ENCODE measurements at places on chromosomes 12 and 14. TPM values are rescaled to one million over a fixed set of nuclear protein-coding genes. Genes with fewer than 3 reads are reported as not detected.
A peak's percentile ranks its signal among the peaks of the same experiment; 100 is the strongest.

Gene ERP27
- 1.5 TPM for polyA plus RNA-seq

Gene TCL1B
- polyA plus RNA-seq: not detected

Gene POU6F1
- polyA plus RNA-seq: 3.8 TPM

Gene RFLNA
- polyA plus RNA-seq: 251 TPM

Gene TMEM120B
- 3.1 TPM for polyA plus RNA-seq

DNA sequence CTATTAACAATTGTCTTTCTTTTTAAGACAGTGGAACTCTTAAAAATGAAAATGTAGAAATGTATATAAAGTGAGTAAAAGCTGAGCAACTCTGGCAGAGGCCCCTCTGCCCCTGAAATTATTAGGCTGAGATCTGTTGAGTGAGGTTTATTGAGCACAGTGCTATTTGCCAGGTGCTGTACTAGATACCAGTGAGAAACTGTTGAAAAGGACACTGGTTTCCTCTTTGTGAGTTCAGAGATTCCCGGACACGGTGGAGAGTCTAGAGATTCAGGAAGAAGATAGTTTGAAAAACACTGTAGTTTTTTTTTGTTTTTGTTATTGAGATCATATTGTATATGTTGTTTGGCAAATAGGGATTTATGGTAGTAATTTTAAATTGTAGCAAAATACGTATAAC is 11.2 kb downstream of the ACVR1B start:
- no peak for DNase-seq

DNA sequence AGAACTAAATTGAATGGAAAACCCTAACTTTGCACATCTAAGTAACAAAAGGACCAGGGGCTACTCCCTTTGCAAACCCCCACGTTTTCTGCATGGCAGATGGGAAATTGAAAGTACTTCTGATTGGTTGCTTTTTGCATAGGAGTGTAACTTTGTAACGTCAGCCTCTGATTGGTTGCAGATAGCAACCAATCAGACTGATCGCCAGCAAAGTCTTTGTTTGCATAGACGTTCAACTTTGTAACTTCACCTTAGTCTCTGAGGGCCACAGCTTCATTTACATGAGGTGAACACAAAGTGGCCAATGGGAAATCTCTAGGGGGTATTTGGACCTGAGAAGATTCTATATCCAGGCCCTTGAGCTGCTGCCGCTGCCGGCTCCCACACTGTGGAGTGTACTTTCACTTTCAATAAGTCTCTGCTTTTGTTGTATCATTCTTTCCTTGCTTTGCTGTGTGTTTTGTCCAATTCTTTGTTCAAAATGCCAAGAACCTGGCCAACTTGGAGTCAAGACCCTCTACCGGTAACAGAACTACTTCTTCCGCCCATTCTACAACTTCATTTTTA is 102.5 kb upstream of the PRICKLE1 start:
- DNase-seq: no peak

GRCh38 chr14:61620130-61620946 is 75.0 kb upstream of the HIF1A start:
- DNase-seq: no peak

- no peak for DNase-seq
Measured at GRCh38 chr14:42110167-42110566, 503.5 kb downstream of the LRFN5 start.

- DNase-seq: no peak
Measured at GRCh38 chr12:6476489-6476888, 6.0 kb upstream of the VAMP1 start.

GRCh38 chr12:119118625-119119024 is 60.1 kb upstream of the HSPB8 start:
- no peak for DNase-seq

GRCh38 chr14:68607081-68607866 is 185.6 kb downstream of the ZFP36L1 start:
- DNase-seq: peak; percentile 38

DNA sequence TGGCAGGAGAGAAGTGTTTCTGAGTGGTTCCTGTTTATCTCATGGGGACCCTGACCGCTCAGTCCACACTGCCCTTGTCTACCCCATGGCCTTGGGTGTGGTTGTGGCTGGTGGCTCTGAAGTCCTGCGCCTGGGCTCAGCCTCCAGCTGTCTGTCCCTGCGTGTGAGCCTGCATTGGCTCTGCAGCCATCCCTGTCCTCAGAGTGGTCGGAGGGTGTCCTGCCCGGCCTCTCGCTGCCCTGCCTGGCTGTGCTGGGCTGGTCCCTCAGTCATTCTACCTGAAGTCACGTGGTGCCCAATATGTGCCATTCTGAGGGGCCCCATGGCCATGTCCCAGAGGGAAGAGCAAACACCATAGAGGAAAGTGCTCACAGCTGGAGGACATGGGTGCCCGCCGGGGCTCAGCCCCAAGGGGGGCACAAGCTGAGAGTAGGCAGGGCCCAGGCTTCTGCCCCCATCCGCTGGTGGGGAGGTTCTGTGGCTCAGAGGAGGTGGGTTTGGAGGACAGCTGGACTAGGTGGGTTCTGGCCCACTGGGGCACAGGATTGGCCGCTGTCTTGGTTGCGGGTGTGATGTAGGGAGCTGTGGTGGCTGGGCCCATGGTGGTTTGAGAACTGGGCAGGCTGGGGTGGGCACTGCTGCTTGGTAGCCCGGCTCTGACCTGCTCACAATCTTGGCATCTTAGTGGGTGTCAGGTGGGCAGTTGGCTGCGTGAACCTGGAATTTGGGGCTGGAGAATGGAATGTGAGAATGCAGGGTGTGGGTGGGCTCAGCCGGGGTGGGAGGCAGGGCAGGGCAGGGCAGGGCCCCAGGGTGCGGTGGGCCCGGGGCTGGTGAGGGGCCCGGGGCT is 11.6 kb downstream of the TEDC1 start:
- no peak for DNase-seq

- DNase-seq: no peak
Measured at GRCh38 chr12:72610854-72611358, 338.7 kb downstream of the TRHDE start.

DNA sequence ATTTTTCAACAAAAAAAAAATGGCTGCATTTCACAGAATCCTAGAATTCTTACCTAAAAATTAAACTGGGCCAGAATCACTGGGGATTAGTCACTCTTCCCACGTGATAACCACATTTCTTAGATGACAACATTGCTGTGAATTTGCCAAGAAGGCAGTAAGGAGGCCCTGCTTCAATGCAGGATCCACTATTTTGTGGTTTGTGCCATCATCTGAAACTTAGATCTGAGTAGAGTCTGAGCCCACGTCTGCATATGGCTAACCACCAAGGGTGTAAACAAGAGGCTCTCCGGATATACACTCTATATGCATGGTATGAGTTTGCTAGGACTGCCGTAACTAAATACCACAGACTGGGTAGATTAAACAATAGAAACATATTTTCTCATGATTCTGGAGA is 24.4 kb upstream of the TBX5 start:
- DNase-seq: no peak

GRCh38 chr12:79174626-79175025 is 310.1 kb downstream of the SYT1 start:
- DNase-seq: peak; percentile 60

Measured in stomach (tissue), 19 donors.